ENCODE measurements at places on chromosomes 3 and 15.

DNA sequence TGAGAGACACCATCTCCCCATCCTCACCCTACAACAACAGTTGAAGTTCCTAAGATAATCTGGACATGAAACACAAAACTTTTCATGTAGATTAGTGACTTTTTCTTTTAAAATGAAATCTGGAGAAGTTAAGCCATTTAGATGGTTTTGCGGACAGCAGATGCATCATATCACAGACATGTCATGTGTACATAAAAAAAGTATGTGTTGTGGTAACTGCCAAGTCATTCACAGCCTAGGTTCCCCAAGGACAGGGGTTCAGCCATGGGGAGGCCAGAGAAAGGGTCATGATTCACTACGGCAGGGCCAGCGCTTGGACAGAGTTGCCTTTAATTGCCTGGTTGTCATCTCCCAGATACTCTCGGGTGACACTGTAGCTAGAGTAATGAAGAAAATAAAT is 163.2 kb downstream of the PDZRN3 start:
- DNase-seq = no peak

DNA sequence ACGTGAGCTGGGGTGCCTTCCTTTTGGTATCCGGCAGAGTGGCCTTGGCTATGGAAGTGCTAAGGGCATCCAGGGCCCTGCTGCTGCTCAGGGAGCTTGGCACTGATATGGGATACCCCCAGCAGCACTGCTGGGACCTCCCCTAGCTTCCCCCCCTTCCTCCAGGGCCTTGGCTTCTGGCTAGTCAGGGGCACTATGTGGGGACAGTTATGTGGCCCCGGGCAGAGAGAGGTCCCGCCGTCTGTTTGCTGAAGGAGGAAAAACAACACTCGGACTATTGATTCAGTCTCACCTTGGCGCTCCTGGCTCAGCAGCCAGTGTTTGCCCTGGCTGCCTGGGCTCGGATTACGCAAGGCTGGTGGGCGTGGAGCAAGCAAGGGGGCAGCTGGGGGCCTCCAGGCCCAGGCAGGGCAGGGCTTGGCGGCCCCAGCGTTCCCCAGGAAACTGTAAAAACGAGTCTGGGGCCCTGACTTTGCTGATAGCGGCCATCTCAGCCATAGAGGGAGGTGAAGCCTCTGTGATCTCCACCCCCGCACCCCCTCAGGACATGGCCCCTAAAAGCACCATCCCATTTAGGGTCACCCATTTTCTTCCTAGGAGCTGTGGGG is 5.7 kb downstream of the FURIN start:
- DNase-seq = no peak

GRCh38 chr3:195903950-195904290 is 4.4 kb downstream of the TNK2 start:
- no peak for DNase-seq

GRCh38 chr3:113626503-113627371 is 69.7 kb downstream of the USF3 start:
- no peak for DNase-seq

DNA sequence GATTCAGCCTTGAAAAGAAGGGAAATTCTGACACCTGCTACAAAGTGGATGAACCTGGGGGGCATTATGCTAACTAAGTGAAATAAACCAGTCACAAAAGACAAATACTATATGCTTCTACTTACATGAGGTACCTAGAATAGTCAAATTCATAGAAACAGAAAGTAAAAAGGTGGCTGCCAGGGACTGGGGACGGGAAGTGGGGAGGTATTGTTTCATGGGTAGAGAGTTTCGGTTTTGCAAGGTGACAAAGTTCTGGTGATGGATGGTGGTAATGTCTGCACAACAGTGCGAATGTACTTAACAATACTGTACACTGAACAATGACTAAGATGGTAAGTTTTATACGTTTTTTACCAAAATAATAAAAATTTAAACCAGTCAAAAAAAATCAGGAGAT is 4.8 kb downstream of the IDH2 start:
- no peak for DNase-seq

DNA sequence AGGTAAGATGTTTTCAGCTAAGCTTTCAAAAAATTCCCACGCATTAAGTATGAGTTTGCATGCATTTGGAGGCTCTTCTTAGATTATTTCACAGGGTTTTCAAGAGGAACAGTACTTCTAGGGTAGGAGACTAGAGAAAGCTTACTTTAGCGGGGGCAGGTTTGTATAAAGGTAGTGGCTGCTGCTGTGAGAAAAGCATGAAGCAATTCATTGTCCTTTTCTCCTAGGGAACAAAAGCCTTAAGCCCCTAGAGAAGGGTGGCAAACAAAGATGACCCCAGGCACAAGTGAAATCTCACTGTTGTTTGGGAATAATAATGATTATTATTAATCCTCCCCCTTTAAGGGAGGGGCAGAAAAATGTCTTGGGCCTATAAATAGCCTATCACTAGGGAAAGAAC is 310.7 kb downstream of the DIPK2A start:
- DNase-seq = no peak

Data from C1 segment of cervical spinal cord (tissue), 14 donors.